ENCODE measurements at places on chromosomes 5 and 9. TPM values are rescaled to one million over a fixed set of nuclear protein-coding genes. Genes with fewer than 3 reads are reported as not detected.

Gene PPIC
- total RNA-seq, result 0.21 TPM

Gene TIMD4
- 2.9 TPM for total RNA-seq

- no peak for DNase-seq
Measured at GRCh38 chr9:3962971-3963642, 336.8 kb downstream of the GLIS3 start.

GRCh38 chr5:143347046-143347445 is 56.4 kb downstream of the NR3C1 start:
- no peak for DNase-seq

GRCh38 chr5:113201715-113202114 is 225.1 kb downstream of the DCP2 start:
- DNase-seq, result no peak

DNA sequence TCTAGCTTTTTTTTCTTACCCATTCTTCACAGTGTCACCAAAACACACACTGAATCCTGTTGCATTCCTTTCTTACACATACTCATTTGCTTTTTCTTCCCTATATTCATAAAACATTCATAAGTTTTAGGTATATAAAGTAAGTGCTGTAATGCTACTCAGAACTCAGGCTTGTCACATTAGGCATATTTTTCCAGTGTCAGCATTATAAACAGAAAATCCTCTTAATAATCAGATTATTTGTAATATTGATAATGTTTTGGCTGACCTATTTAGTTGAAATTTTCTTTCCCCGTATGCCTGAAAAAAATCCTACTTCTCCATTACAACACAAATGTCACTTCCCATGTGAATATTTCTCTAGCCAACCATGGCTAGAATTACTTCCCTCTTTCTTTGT is 743.0 kb upstream of the NUDT12 start:
- DNase-seq, result no peak

- DNase-seq, result no peak
Measured at GRCh38 chr9:129289131-129289731, 111.2 kb upstream of the IER5L start.

Measured in GM12878 (cell line).